ENCODE measurements at places on chromosomes 4 and X.

DNA sequence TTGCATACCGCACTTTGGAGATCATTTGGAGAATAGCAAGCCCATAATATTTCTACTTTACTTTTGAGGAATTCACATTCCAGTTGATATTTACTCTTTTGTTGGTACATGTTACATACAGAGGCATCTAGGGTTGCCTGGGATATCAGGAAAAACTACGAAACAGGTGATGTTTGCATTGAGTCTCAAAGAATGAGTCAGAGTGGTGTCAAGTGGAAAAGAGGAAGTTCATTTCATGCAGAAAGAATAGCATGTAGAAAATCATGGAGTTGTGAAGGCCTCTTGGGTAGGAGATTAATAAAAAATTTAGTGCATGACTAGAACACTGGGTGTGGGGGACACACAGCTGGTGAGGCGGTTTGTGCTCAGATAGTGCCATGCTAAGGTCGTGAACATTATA is 33.5 kb upstream of the ELOVL6 start:
- DNase-seq = no peak

DNA sequence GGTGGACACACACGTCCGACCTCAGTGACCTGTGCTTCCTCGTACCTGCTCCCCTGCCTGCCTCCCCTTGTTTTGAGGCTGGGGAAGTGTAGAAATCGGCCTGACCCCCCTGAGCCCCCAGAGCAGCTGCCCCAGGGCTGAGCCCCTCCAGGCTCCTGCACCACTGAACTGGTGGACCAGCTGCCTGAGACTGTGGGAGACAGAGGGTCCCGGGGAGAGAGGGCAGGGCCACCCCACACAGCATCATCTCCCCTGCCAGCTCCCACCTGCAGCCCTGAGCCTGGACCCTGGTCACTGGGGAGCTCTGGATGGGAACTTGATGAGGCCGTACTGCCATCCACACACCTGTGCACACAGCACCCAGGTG is 15.0 kb upstream of the NAT8L start:
- DNase-seq = no peak

GRCh38 chrX:153226344-153227185 is 47.5 kb downstream of the MAGEA1 start:
- DNase-seq = no peak

DNA sequence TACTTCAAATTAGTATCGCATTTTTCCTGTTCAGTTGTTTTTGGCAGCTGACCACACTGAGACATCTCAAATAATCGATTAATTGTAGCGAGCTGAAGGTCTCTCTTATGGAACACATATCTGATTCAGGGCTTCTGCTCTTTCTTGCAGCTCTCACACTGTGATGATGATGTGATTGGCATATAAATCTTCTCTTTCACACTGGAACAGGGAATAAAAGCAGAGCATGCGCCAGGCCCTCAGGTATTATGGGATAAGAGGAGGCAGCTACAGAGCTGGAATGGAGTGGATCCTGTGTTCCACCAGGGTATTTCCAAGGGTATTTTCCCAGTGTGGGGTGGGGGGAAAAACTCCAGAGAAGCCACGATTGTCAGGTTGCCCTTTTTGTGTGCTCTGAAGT is 265.4 kb upstream of the CASK start:
- no peak for DNase-seq

GRCh38 chr4:100555611-100556337 is 38.0 kb upstream of the EMCN start:
- no peak for DNase-seq

GRCh38 chrX:135327299-135327698 is 18.0 kb downstream of the ETDC start:
- DNase-seq = no peak

GRCh38 chr4:127291316-127291715 is 341.4 kb upstream of the INTU start:
- no peak for DNase-seq

DNA sequence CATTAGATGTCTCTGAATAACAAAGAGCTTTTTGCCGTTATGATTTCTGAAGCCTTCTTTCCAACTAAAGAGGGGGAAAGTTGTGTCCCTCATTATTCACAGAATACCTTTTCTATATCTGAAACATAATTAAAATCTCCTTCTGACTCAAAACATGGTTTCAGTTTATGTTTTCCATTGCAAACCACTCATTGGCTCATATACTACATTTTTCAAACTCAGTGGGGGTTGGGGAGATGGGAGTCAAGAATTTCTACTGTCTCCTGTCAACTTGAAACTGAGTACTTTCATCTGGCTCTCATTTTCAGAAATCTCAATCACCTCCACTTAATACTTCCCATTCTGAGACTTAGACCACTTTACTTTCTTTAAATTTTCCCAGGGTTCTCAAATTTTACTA is 1839.5 kb upstream of the PCDH10 start:
- no peak for DNase-seq

- no peak for DNase-seq
Measured at GRCh38 chr4:159950707-159951106, 847.8 kb downstream of the RAPGEF2 start.

- no peak for DNase-seq
Measured at GRCh38 chrX:108199691-108200090, 108.1 kb downstream of the ATG4A start.

DNA sequence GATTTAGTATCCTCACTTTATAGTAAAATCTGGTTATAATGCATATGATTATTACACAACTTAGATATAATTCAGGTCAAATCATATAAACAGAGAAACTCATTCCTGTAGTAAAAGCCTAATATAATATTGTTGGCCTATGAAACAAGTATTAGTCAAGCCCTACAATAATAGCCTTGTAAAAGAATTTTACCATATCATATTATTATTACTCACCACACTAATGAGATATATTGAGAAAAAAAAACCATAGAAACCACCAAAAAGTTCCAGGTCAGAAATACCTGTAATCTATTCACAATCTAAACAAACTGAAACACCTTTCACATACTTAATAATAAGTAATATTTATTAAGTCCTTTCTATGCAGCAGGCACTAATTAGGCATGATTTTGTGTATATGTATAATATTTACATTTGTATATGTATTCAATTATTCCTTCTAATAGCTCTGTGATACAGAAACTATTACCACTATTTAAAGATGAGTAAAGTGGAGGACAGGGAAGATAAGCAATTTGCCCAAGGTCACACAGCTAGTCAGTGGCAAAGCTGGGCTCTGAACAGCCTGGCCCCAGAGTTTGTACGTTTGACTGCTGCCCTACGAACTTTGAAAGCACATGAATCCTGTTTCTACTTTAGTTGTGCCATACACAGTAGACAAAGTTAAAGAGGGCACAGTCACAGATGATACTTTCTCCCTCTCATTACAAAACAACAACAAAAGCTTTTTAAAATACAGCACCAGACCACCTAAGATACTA is 9.0 kb downstream of the ZNF827 start:
- DNase-seq = no peak

DNA sequence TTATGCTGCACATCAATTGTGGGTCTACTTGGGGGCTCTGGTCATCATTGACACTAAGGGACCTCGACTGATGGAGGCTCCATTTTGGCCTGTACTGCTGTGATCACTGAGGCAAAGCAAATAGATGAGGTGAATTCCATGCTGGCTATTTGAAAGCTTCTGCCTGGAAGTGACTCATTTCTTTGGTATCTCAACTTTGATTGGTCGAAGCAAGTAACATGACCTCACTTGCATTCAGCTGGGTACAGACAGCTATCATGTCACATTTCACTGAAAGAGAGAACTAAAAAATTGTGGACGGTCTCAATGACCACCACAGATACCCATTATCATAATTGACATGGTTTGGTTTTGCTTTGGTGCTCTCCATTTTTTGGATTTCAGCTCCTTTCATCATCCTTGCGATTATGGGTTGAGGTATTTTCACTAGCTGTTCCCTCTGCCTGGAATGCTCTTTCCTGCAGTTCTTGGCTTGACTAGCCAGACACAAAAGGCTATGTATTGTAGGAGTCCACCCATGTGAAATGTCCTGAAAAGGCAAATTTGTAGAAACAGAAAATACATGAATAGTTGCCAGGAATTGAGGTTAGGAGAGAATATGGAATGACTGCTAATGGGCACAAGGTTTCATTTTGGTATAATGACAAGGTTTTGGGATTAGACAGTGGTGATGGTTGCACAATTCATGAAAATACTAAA is 369.2 kb upstream of the LCORL start:
- no peak for DNase-seq

DNA sequence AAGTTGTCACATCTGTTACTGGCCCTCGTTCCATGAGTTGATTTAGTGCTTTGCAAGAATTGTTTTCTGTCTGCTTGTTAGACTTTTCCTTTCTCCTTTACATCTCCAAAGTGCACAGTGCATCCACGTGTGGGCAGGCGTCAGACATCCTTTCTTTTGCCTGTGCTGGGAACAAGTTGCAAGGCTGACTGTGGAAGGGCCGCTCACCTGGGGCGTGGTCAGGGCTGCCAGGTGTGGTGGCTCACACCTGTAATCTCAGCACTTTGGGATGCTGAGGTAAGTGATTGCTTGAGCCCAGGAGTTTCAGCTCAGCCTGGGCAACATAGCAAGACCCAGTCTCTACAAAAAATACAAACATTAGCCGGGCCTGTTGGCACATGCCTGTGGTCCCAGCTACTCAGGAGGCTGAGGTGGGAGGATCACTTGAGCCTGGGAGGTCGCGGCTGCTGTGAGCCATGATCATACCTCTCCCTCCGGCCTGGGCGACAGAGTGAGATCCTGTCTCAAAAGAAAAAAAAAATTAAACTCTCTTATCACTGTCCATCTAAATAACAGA is 46.2 kb downstream of the RGS12 start:
- no peak for DNase-seq

GRCh38 chr4:138255917-138256597 is 13.9 kb upstream of the SLC7A11 start:
- no peak for DNase-seq

DNA sequence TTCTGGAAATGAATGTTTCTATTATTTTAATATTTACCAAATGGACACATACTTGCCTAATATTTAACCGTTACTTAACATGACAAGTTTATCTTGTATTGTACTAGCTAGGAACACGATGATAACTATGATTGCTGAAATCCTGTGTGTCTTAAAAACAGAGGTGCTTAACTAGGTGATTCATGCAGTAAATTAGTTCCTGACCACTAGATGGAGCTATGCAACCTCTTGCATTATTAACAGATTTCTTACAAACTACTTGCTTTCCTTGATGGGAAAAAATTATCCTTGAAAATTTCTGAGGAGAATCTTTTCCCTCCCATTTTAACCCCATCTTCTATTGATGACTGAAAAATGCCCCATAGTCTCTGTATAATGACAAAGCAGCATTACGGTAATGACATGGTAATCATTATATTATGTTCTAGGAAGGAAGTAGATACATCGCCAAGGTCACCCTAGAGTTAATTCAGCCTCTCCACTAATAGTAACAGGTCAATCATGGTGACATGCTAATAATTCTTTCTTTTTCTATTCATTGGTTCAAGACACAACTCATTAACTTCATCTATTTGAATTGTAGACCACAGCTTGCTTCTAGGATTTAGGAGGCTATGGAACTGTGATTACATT is 844.2 kb downstream of the RAPGEF2 start:
- DNase-seq = peak; percentile 0

Measured in NCI-H1436 treated with DMSO at 0.1 percent for 48 hours (cell line).